ENCODE measurements at places on chromosomes 12 and 14.

- DNase-seq: no peak
Measured at GRCh38 chr12:77003914-77004313, 61.5 kb downstream of the E2F7 start.

- DNase-seq: no peak
Measured at GRCh38 chr12:79424109-79424721, 266.5 kb downstream of the PAWR start.

GRCh38 chr14:71289536-71289935 is 382.3 kb downstream of the PCNX1 start:
- DNase-seq: no peak

GRCh38 chr12:2323532-2324255 is 270.9 kb downstream of the CACNA1C start:
- DNase-seq: no peak

DNA sequence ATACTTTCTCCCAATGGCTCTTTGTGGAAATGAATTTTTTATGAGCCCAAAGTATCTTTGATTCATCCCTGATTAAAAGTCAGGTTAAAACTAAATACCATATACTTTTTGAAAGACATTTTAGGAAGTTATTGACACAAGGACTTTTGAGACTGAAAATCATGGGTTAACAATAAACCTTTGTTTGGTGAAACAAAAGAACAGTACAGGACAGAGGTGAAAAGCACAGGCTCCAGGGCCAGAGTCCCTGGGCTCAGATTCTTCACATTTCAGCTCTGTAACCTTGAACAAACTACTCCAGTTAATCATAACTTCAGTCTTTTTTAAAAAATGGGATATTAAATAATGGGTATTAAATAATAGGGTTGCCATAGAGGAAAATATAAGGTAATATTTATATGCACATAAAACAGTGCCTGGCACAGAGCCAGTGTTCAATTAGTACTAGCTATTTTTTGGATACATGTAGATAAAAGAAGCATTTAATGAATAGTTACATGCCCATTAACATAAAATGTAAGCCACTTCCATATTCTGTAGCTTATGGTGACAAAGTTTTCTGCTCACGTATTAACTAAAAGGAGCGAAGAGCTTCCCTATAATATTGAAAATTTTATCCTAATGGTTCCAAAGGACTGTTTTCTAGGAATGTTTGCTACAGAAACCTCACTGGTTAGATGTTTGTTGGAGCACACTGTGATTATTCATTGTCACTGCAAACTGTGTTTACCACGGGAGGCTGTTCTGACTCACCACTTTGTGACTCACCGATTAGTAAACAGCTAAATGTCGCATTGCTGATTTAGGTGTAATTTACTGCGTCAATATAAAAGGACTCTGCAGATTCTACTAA is 255.4 kb downstream of the DAD1 start:
- no peak for DNase-seq

DNA sequence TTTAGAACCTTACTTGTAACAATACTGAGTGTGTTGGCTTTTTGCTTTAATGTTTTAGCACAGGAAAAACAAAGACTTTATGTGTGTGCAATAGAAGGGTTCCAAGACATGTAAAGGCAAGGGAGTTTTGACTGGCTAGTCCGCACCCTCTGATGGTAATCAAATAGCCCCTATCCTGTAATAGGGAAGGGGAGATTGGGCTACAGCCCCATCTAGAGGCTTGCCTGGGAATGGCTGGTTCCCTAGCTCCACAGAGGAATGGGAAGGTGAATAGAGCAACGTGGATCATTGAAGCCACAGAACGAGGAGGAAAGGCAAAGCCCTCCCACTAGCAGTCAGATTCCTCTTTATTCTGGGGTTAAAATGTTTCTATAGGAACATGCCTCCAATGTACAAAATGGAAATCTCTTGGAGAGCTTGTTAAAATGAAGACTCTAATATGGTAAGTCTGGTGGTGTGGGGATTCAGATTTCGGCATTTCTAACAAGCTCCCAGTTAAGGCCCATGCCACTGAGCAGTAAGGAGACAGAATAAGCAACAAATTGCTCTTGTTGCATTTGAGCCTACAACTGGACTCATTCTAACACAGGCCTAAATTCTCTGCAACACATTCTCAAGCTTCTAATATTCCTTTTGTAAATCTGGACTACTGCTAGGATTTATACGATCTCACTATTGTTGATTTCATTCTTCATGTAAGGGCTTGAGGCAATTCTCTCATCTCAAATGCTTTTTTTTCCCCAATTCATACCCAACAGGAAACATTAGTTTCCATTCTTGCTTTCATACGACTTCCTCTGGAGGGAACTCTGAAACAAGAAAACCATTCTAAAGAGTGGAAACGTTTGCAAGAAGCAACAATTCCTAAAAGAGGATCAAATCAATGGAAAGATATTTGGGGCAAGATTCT is 57.1 kb downstream of the NIN start:
- DNase-seq: peak; percentile 74

DNA sequence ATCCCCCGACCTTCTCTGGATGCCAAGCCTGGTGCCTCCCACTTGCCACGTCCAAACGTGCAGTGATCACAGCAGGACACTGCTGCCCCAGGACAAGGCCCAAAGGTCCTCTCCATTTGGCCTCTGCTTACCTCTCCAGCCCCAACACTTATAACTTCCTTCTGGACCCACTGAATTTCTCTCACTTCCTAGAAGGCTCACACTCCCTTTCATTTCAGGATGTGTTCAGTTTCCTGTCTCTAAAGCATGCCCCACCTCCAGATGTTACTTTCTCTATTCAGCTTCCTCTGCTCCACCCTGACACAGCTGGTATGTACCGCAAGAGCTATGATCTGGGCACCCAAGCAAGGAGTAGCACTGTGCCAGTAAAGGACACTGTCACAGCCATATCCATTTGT is 33.0 kb downstream of the CDKL1 start:
- DNase-seq: no peak

DNA sequence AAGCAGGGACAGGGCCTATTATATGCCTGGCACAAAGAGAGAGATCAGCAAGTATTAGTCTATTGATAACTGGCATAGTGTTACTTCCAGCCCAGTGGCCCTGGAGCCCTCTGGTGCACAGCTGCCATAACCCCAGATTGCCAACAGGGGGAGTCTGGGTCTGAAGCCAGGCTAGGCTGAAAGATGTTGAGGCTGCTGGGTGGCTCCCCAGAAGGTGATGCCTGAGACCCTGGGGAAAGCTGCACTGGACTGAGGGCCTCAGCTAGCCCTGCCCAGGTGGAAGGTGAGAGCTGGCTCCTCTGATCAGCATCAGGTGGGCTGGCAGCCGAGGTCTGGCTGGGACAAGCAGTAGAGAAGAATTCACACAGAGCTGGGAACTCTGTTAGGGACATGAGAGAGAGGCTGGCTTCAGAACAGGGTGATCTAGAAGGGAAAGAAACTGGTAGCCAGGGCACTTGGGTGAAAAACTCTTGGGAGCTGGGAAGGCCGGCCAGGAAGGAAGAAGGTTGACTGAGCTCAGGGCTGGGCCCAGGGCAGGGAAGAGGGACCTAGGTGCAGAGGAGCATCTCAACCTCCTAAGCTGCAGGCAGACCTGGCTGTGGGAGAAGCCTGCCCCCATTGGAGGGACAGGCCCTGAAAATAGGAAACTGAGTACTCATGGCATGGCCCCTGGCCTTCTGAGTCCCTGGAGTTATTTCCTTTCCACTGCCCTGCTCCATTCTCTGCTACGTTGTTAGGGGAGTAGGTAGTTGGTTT is 3.9 kb downstream of the GZMH start:
- no peak for DNase-seq

GRCh38 chr14:68358500-68358899 is 434.4 kb downstream of the ZFP36L1 start:
- no peak for DNase-seq

DNA sequence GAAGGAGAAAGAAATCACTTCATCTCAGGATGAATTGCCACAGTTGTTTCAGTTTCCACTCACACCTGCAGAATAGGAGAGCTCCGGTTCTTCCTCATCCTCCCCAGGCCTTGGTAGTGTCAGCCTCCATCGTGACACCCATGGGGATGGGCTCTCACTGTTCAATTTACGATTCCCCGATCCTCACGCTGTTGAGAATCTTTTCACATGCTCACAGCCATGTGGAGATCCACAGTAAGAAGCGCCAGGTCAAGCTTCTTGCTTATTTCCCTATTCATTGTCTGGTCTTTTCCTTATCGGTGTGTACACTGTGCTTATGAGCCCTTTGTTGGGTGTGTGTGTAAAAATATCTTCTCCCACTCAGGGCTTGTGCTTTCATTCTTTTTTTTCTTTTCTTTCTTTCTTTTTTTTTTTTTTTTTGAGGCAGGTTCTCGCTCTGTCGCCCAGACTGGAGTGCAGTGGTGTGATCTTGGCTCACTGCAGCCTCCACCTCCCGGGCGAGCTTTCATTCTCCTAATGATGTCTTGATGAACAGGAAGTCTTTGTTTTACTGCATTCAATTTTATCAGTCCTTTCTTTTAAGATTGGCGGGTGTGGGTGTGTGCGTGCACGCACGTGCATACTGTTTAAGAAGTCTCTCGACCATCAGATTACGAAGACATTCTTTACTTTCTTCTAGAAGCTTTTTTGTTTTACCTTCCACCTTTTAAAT is 21.5 kb downstream of the RIN3 start:
- DNase-seq: no peak

DNA sequence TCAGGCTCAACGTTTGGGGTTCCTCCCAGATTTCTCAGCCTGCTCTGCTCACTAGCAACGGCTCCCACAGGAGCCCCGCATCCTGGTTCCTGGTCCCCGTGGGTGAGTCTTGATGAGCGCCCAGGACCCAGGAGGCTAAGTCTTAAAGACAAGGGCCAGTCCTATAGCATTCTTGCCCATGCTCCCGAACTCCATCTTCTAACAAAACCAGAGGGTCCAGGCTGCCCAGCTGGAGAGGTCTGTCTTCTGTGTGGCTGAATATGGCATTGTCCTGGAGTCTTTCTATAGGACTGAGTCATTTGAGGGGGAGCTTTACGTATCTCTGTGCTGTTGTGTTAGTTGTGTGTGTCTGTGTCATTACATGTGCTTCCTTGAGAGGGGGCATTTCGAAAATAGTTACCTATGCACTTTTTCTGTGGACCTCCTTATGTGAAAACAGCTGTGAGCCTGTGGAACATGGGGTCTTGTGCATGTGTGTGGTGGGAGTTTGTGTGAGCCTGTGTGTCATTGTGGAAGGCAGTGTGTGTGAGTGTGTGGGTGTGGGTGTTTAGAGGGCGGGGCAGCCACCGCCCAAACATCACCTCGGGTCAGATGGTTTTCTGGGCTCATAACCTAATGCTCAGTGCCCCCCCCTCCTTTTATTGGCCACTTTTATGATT is 9.1 kb upstream of the TBX5 start:
- no peak for DNase-seq
